ENCODE measurements at places on chromosomes 5 and 9. TPM values are rescaled to one million over a fixed set of nuclear protein-coding genes. Genes with fewer than 3 reads are reported as not detected.

SLC46A2 gene
- total RNA-seq: not detected

CATSPER3 gene
- total RNA-seq: 1.4 TPM

TGFBI gene
- 41.4 TPM for total RNA-seq

ANXA2R gene
- 8.0 TPM for total RNA-seq

ADAMTS19 gene
- total RNA-seq: not detected

PITX1 gene
- 12.9 TPM for total RNA-seq

PCDHA10 gene
- 0.91 TPM for total RNA-seq

CCDC112 gene
- total RNA-seq: 11.3 TPM

FOXD4L6 gene
- 0.28 TPM for total RNA-seq

All from Calu3 (cell line).